Substantia nigra (tissue), 51 donors: ENCODE measurements at places on chromosomes 5 and 9.

DNA sequence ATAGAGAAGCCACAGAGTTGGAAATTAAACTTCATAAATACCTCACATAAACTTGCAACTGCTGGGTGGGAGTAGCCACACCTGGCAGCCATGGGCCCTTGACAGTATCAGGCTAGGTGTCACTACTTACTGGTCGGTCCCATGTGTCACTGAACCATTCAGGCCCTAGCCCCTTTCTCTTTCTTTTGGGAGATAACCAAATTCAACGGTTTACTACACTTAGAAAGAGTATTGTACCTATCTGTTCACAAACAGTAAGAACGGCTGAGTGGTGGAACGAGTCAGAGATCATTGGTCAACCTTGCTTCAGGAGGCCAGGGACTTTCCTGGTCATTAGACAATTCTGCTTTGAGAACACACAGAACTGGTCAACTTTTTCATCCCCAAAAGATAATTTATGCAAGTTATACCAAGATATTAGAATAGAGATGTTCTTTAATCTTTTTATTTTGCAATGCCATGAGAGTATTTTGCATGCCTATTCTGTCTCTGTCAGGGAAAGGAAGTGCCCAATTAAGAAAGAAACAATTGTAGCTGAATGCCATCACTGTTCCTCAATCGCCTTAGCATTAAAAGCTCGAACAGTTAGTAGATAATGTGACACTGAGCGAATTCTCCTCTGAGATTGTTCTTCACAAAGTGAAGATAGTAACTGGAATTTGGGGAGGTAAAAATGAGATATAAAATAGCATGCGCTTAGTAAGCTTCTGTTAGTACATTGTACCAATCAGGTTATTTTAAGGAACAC is 50.9 kb downstream of the GOLPH3 start:
- no peak for DNase-seq

DNA sequence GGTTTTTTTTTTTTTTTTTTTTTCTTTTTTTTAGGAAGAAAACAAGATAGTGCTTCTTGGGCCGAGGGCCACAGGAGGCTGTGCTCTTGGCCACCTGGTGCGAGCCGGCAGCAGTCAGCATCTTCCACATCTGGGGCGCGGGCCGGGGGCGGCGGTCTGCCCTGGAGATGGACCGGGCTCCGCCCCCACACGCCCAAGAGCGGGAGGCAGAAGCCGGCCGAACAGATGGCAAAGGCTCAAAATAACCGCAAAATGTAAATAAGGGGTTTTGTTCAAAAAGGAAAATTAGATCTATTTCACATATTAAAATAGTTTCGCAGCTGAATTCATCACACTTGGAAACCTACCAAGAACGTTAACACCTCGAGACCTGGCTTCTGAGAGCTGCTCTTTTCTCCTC is 51.5 kb upstream of the UBAC1 start:
- no peak for DNase-seq

DNA sequence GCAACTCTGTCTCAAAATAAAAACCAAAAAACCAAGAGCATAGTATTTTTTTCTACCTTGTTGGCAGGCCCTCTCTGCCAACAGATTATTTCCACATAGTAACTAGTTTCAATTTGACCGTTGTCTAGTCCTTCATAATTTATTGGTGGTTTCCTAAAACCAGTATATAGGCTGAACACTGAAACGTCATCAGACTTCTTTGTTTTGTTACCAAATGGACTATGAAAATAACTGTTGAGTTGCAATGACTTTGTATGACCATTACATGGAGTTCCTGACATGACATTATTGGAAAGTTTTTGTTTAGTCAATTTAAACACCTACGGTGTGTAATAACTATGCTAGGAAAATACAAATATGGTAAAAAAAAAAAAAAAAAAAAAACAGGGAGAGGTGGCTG is 1.7 kb downstream of the AGGF1 start:
- DNase-seq, result no peak

DNA sequence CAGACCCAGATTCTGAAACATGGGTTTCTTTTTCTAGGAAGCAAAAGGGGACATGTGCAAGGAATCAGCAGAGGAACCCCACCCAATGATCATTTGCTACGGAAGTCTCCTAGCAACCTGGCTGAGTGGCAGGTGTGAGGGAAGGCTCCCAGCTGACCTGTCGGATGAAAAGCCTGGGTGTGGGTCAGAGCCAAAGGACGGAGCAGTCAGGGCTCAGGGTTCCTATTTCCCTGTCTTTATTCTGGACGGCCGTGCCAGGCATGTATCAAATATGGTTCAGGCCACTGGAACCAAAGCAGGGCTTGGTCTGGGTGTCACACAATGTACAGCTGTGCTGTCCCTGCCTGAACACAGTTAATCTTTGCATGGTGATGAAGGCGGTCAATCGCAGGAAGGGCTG is 20.1 kb downstream of the STK10 start:
- no peak for DNase-seq

- no peak for DNase-seq
These were observed 46.7 kb downstream of the FNBP1 start for GRCh38 chr9:129996161-129996830.

DNA sequence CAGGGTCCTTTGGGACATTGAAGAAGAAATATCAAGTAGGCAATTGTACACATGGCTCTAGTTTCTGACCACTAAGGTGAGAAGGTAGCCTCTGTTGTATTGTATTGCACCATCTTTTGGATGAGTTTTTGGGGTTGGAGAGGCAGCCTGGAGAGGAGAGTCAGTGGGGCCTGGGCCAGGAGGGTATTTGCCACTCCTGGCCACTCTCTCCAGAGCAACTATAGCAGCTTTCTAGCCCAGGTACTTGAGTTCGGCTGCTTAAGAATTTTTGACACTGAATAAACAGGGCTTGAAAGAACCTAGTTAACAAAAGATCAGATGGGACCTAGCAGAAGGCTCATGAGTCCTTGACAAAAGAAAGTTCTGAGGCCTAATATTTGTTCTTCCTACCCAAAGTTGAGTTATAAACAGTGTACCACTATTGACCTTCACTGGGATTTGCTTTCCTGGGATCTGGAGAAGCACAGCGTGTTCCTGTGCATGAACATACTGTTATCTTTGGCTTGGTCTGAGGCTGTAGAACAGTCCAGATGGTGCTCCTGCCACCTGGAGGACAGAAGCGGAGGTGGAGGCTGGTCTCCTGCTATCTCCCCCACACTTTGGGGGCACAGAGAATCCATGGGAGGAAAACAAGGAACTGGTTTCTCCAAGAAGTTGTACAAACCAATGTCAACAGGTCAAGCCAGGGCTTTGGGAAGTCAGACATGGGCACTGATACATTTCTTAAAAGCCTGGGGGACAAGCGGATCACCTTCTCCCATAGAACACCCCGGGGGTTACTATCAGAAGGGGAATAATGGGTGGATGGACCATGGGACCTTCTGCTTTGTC is 110.4 kb upstream of the LIFR start:
- no peak for DNase-seq

DNA sequence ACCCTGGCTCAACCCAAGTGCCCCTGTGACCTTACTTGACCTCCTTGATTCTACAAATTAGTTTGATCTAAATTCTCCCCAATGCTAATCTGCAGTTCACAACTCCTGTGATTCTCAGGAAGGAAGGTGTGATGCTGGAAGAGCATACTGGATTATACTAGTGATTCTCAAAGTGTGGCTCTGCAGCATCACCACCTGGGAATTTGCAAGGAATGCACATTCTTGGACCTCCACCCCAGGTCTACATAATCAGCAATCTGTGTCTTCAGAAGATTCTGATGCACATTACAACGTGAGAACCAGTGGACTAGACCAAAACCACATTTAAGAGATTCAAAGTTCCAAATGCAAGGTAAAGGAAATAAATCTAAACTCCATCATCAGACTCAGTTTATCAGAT is 198.6 kb downstream of the AGTPBP1 start:
- no peak for DNase-seq

DNA sequence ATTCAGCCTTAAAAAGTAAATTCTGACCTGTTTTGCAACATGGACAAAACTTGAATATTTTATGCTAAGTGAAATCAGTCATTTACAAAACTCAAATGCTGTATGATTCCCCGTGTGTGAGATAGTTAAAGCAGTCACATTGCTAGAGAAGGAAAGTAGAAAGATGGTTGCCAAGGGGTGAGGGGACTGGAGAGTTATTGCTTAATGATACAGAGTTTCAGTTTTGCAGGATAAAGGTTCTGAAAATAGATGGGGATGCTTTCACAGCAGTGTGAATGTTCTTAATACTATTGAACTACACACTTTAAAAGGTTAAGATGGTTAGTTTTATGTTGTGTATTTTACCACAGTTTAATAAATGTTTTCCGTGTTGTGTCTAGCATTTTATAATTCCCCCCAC is 51.2 kb downstream of the SGCD start:
- DNase-seq, result no peak

DNA sequence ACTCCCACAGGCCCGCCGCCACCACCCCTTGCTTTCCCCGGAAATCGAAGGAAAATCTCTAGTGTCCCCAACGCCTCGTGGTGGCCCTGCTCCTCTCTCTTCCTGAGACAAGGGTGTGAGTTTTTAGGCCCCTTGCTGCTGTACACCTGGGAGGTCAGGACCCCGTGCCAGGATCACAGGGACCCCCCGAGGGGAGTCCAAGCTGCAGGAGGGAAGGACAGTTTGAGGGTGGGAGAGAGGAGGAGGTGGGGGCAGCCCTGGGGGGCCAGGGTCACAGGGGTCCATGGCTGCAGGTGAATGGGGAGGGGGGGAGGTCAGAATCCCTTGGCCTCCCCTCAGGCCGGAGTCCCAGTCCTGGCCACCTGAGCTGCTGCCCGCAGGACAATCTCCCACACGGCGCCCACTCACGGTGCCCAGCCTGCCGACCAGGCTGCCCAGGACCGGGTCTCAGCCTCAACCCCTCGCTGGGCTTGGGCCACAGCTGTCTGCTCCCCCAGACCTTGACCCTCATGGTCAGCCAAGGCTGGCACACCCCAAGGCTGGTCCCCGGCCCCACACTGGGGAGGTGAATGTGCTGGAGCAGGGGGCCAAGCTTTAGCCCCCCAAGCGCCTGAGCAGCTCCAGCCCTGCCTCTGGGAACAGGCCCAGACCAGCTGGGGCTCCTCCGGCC is 19.9 kb downstream of the TPPP start:
- DNase-seq, result no peak

GRCh38 chr5:80516826-80517225 is 28.9 kb downstream of the FAM151B start:
- no peak for DNase-seq

- DNase-seq, result no peak
These were observed 140.1 kb downstream of the CEMIP2 start for GRCh38 chr9:71628247-71628646.

DNA sequence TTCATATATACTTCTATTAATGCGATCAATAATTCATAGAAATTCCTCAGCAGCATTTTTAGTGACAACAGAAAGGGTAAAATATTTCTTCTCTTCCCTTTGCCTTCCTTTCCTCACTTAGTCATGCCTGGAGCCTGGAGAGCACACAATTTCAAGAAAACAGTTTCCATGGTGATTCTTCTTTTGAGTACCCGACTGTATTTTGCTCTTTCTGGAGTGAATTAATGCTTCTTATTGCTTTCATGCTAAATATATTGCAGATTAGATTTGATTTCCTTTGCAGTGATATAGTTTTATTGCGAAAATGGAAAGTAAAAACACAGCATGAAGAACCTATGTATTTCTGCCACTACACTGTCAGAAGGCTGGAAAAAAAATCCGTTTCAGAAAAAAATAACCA is 153.5 kb downstream of the PPP2R2B start:
- no peak for DNase-seq

DNA sequence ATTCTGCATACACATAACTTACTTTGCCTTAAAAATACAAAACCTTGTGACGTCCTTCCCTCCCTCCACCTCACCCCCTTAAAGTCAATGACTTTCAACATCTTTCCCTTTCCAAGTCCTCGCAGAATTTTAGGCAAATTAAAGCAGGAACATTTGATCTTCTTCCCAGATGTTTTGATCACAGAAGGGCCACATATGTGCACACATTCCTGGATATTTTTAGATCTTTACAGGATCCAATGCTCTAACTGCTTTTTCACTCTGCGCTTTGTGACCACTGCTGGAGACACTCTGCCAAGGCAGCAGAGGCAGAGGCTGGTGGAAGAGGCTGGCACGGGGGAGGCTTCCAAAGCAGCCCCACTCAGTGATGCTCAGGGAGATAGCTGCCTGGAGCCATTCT is 130.7 kb downstream of the SEC61B start:
- DNase-seq, result no peak

GRCh38 chr5:137260820-137261695 is 238.1 kb downstream of the SPOCK1 start:
- DNase-seq, result no peak

DNA sequence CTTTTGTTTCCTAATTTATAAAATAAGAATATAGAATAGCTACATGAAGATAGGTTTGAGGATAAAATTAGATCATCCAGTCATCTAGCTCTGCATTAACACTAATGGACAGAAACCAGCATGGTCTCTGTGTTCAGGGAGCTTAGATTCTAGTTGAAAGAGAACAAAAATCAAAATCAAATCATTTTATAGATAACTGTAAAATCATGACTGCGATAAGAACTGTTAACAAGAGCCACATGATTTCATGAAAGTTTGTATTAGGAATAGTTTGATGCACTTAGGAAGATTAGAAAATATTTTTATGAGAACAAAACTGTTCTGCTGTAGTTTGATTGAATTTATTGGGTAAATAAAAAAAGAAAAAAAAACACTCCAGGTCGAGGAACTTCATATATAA is 1074.7 kb downstream of the MAT2B start:
- DNase-seq, result no peak

DNA sequence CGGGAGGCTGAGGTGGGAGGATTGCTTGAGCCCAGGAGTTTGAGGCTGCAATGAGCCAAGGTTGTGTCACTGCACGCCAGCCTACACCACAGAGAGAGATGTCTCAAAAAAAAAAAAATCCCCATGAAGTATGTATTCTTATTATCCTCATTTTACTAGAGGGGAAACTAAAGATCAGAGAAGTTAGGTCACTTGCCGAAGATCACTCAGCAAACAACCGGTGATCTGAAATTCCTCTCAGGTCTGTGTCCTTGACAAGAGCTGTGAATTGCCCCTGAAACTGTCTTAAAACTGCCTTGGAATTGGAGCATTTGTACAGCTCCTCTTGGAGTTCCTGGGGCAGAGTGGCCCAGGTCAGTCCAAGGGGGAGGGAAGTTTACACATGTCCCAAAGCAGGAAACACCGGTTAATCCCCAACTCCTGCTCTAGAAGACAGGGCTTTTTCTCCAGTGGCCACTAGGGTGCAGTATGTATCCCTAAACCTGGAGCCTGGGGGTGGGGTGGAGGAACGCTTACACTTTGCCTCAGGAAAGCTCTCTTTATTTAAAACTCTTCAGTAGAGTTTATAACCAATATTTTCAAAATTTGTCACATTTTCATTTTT is 27.6 kb downstream of the AQP7 start:
- peak; percentile 54 for DNase-seq

DNA sequence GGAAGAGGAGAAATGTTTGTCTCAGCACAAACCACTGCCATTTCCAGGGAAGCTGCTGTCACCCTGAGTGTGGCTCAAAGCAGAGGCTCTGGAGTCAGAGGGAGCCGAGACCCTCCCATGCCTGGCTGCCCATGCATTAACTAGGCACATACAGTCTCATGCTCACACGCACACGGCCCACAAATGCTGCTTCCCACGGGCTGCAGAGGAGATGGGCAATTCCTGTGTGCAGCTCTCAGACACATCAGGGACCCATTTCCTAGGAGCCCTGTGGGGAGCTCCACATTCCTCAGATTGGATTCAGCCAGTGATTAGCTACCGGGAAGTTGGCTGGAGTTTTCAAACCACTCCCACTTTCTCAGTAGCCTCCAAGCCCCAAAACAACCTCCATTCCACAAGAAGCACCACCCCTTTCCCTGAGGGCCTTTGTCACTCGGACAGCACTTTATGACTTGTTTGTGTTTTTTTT is 9.1 kb upstream of the PTGES start:
- DNase-seq, result no peak

GRCh38 chr5:77311214-77311571 is 100.7 kb downstream of the PDE8B start:
- no peak for DNase-seq
